CD4-positive, alpha-beta T cell (primary cell): ENCODE measurements at places on chromosomes 1 and 21. TPM values are rescaled to one million over a fixed set of nuclear protein-coding genes. Genes with fewer than 3 reads are reported as not detected.

- DNase-seq, result no peak
Observed at GRCh38 chr1:19128968-19129514, 81.0 kb downstream of the UBR4 start.

GRCh38 chr1:1132042-1132950, 16.4 kb upstream of the C1orf159 start:
- no peak for DNase-seq

GRCh38 chr1:93475681-93476080, 27.8 kb downstream of the FNBP1L start:
- DNase-seq, result no peak

DNA sequence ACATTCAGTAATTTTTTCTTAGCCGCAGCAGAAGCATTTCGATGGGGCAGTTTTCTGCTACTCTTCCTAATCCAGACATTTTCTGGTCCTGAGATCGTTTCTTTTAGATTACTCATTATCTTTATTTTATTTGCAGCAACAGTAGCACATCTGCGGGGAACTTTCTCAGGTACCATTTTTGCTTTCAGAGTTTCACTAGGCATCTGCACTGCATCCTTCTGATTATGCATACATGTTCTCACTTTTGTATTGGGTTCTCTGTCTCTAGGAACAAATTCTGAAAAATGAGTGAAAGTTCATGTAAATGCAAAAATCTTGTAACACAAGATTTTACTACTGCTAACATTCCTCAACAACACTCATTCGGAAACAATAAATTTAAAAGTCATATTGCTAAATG, 3.9 kb upstream of the PSMG1 start:
- no peak for DNase-seq

- no peak for DNase-seq
Observed at GRCh38 chr1:91725618-91725988, 160.3 kb downstream of the TGFBR3 start.

GRCh38 chr21:16376673-16377072, 646.9 kb downstream of the USP25 start:
- no peak for DNase-seq

GRCh38 chr1:168301664-168302320, 21.1 kb downstream of the TBX19 start:
- no peak for DNase-seq

- no peak for DNase-seq
Observed at GRCh38 chr1:226548256-226549093, at the start of gene STUM. TSS of gene STUM (plus strand) at chr1:226548764. CDS start at chr1:226548905, 141 bp downstream.

DNA sequence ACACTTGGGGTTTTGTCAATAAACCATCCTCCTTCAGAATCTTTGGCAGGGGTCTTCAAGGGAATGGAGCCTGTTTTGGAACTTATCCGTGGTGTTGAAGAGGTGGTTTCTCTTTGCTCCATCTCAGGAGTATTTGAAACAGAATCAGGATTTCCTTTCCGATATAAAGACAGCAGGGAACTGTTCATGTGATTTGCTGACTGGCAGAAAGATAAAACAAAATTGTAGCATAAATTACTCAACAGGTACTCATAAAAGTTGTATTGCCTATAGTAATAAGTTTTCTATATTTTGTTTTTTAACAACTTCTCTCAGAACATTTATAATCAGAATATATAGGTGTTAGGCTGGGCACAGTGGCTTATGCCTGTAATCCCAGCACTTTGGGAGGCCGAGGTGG, 21.9 kb downstream of the NVL start:
- DNase-seq, result no peak

GRCh38 chr1:54453509-54453908, 47.3 kb upstream of the SSBP3 start:
- DNase-seq, result no peak

- DNase-seq, result no peak
Observed at GRCh38 chr1:6094801-6095505, 49.3 kb downstream of the KCNAB2 start.

DNA sequence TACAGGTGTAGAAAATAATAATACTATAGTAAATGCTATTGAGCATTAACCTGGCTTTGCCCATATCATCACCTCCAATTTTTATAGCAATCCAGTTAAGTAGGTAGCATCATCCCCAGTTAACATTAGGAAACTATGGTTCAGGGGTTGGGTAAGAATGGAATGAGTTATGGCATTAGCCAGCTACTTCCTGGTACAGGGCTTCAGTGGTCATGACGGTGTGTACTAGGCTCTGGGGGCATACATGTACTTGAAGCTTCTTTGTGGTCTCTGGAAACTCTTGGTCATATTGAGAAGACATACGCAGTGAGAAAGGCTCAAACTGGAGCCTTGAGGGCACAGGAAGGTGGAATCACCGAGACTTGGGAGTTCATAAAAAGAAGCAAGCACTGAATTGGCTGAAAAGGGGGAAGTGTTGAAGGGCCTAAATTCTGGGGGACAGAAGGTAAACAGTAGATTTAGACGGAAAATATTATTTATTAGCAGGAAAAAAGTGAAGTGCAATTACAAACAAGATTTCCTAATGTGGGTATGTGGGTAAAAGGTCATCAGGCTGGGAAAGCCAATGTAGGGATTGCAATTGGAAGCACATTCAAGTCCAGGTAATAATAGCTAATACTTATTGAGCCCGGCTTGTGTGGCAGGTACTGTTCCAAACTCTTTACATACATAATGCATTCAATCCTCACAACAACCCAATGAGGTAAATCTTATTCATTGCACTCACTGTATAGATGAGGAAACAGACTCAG, 114.2 kb upstream of the ATP1A1 start:
- DNase-seq, result no peak

DNA sequence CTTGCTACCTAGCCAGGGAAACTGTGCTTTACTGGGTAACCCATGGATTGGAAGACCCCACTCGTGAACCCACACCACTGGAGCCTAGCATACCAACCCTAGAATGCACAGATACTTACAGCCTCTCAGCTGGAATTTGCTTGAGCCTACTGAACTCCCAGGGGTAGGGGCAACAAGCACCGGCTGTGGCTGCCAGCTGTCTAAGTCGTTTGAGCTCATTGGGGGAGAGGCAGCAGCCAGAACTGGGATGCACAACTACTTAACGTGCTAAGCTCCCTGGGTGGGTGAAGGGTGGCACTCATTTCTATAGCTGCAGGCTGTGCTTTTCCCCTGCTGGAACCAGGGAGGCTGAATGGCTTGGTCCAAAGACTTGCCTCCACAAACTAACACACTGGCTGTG, 212.4 kb downstream of the ZNF648 start:
- no peak for DNase-seq

GRCh38 chr1:65393347-65393746, 27.1 kb upstream of the LEPR start:
- no peak for DNase-seq

DNA sequence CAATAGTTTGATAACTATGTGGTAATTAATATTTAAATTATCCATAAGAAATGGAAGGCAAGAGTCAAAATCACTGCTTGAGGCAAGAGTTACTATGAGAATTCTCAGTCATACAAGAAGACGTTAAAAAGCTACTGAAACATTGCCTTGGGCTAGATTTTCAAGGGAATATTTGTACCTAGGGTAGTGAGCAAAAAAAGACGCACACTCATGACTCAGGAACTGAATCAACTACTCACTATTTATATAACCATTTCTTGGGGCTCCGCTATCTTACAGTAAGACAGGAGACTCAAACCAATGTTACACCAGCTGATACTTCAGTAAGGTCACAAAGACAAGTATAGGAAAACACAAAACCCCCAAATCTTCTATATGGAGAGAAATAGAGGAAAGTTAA, 151.5 kb upstream of the RNPC3 start:
- DNase-seq, result no peak

- no peak for DNase-seq
Observed at GRCh38 chr1:227886503-227886961, 61.2 kb downstream of the WNT9A start.

- no peak for DNase-seq
Observed at GRCh38 chr1:28064064-28064463, 24.3 kb downstream of the EYA3 start.

- no peak for DNase-seq
Observed at GRCh38 chr1:86380257-86380861, 15.8 kb downstream of the ODF2L start.

GRCh38 chr1:109112056-109112651, 1.8 kb upstream of the ELAPOR1 start:
- DNase-seq, result no peak

- DNase-seq, result no peak
Observed at GRCh38 chr1:242828199-242828598, 303.7 kb upstream of the PLD5 start.

The SLAMF8 gene
- total RNA-seq, result not detected

The ASPM gene
- total RNA-seq, result 0.36 TPM

The PADI2 gene
- 0.25 TPM for total RNA-seq

The B3GALT6 gene
- 5.1 TPM for total RNA-seq

The RUNX3 gene
- 209 TPM for total RNA-seq

The SYT2 gene
- total RNA-seq, result not detected

The PLA2G2D gene
- total RNA-seq, result not detected

The RASSF5 gene
- 153 TPM for total RNA-seq

The TRIM33 gene
- total RNA-seq, result 42.6 TPM

The OR10Z1 gene
- total RNA-seq, result not detected

The FBXO2 gene
- total RNA-seq, result 3.2 TPM

The ORC1 gene
- 1.3 TPM for total RNA-seq

The KCNJ15 gene
- 0.19 TPM for total RNA-seq

The LCE6A gene
- not detected for total RNA-seq

The MEF2D gene
- 162 TPM for total RNA-seq
